ENCODE measurements at places on chromosomes 4 and X.

DNA sequence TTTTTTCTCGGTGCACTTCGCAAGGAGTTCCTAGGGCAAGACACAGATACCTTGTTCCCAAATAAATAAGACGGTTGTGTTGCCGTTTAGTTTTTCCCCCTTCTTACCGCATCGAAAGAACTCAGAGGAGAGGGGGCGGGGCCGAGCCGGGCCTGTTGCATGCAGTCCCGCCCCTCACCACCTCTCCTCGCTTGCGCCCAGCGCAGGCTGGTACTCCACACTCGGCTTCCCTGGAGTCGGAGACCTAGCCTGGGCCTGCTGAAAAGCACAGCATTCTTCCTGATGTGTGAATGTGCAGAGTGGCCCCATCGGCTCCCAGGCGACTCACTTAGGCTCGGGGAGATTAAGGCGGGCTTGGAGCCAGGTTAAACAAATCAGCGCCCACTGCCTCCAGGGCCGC, 26.1 kb upstream of the VMA21 start:
- no peak for DNase-seq

GRCh38 chrX:85859426-85859825, 187.9 kb downstream of the CHM start:
- peak; percentile 2 for DNase-seq

DNA sequence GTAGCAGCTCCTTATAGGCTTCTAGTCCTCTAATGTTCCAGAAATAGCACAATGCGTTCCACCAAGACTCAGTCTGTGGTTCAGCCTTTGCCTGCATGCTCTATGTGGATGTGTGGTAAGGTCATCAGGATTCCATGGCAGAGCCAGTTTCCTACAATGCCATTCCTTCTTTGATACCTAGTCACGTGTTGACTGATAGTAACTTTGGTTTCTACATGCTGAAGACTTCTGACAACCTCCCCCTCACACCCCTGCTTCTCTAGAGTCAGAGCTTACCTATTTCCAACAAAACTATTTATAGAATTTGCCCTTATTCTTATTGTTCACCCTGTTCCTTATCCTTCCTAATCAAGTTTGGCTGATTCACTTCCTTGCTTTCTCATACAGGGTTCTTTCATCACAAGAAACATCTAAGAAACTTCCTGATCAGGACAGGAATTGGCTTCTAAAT, 81.1 kb downstream of the CT47B1 start:
- DNase-seq = peak; percentile 65

DNA sequence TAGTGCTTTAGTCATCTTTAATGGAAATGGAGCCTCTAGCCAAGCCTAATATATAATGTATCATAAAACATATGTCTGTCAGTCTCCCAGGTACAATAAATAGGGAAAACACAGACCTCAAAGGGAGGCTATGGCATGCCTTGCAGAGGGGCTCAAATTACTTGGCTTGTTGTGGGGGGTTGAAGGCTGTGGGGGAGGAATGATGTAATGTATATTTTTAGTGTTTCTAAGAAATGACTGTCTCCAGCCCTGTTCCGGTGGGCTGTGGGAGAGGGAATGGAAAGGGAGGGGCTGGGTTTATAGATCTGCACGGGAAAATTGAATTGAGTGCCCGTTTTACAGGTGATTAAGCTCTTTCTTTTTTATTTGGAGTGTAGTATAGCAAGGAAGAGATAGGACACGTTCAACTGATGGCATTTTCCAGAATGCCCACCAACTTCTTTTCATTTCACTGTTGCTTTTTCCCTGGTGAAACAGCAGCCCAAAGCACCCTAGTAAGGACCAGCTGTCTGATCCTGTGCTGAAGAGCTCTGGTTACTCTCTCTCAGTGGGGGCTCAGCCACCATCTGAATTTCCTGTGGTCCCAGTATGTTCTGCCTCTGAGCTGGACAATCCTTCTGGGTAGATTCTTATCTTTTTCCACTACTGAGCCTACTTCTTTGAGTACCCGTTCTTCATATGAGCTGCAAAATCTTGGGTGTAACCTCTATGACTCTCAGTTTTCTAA, 220.7 kb upstream of the CASK start:
- DNase-seq = no peak

- peak; percentile 59 for DNase-seq
Measured at GRCh38 chr4:2811830-2812611, 19.1 kb downstream of the SH3BP2 start.

DNA sequence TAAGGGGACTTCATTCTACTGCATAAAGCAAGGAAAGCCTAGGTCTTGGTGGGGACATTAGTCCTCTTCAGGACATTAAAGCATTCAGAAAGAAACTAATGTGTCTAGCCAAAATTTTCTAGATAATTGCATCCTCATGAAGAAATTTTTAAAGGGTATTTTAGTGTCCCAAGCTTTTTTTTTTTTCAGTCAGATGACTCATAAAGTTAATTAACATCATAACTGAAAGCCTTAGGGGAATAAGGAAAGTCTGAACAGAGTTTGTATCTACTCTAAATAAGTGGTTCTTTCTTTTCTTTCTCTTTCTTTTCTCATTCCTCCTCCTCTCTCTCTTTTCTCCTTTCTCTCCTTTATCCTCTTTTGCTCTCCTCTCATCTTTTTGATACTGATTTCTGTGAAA, 202.4 kb downstream of the ADAMTS3 start:
- no peak for DNase-seq

- peak; percentile 30 for DNase-seq
Measured at GRCh38 chrX:150870487-150871340, 27.8 kb downstream of the CD99L2 start.

GRCh38 chrX:44828008-44828605, 15.7 kb upstream of the DUSP21 start:
- DNase-seq = peak; percentile 88

DNA sequence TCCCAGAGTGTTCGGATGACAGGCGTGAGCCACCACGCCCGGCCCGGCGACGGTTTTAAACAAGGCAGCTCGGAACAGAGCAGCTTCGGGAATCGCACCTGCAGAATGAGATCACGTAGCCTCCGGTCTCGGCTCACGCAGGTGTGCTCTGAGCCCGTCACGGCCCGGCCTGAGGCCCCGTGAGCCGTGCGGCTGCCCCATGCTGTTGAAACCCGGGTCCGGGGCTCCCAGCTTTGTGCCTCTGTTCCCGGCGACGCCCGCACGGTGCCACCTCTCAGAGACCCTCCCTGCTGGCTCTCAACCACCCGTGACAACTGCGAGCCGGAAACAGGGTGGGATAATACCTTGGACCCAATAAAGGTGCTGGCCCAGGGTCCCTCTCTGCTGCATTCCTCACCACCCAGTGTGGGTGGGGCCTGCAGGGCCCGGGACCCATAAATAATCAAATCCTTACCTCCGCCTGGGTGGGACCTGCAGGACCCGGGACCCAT, 13.4 kb upstream of the PLCXD1 start:
- DNase-seq = no peak

- no peak for DNase-seq
Measured at GRCh38 chr4:128303986-128304385, 16.4 kb upstream of the PGRMC2 start.

DNA sequence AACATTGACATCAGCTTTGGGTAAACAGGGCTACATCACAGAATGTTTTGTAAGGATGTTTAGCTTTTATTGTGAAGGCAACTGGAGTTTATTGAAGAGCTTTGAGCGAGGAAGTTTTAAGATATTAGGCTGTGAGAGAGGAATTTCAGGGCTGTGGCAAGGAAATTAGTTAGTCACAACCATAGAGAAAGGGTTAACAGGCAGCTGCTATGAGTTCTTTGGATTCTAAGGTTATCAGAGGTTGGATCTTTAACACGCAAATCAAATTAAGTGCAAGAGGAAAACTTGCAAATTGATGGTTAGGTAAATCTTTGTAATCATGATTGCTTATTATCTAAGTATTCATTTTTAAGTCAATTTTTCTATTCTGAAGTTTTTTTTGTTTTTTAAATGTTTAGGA, 156.0 kb downstream of the UGT8 start:
- DNase-seq = no peak

- no peak for DNase-seq
Measured at GRCh38 chr4:7193030-7193958, 956 bp downstream of the SORCS2 start.

GRCh38 chrX:39941332-39941920, 156.3 kb downstream of the BCOR start:
- peak; percentile 16 for DNase-seq

GRCh38 chrX:22095286-22095685, 63.2 kb downstream of the PHEX start:
- DNase-seq = no peak

- DNase-seq = no peak
Measured at GRCh38 chr4:76523593-76523992, 88.6 kb downstream of the SHROOM3 start.

GRCh38 chrX:47574547-47575301, 7.5 kb upstream of the TIMP1 start:
- DNase-seq = peak; percentile 22

DNA sequence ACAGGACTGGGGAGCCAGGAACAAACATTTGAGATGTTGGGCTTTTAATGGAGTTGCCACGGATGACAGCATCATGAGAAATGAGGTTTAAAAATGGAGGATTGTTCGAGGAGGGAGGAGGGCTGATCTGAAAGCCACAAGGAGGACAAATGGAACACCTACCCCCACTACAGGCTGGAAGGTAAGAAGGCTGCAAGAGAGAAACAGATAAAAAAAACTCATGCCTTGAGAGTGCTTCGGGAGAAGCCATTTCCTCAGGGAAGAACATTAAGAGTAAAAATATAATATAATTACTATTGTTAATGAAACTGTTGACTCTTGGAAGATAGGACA, 119.5 kb upstream of the MAP9 start:
- DNase-seq = no peak

DNA sequence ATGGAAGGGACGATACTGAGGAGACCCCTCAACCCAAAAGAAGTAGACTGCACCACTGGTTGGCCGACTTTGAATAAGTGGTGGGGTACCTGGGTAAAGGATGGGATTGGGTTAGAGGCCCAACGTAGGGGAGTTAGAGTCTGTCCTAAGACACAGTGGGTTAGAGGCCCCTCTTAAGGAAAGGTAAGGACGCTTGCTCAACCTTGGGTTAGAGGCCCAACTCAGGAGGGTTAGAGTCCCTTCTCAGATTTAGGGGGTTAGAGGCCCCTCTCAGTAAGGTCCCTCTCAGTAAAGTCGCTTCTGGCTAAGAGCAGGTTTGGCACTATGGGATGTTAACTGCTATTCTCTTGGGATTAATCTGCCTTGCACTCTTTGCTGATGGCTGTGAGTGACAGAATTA, 81.3 kb downstream of the ACOX3 start:
- DNase-seq = no peak

DNA sequence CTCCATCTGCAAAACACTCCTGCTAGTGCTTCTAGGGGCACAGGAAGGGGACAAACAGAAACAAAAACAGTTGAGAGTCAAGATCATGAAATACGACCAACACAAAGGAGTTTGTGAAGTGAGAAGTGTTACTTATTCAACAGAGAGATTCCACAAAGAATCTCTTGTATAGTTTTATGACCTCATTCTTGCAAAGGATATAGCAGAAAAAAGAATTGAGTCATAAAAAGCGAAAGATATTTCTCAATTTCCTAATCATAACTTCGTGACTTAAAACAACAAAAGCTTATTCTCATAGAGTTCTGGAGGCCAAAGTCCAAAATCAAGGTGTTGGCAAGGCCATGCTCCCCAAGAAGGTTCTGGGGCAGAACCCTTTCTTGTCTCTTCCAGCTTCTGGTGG, 40.7 kb downstream of the TIGD4 start:
- peak; percentile 30 for DNase-seq

DNA sequence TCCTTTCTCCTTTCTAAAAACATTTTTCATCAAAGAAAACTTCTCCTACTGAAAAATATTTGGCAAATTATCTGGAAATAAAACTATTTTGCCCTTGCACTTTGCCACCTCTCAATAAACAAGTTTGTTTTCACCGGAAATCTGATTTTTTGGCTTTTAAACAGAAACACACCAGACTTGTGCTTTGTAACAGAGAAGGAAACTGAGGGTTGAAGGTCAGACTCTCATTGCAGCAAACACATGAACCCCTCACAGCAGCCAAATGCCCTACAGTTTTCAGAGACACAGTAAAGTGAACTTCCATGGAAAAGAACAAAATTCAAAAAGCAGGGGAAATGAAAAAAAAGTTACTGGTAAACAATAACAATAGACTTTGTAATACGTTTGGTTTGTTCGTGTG, 95.6 kb upstream of the WDR17 start:
- no peak for DNase-seq

DNA sequence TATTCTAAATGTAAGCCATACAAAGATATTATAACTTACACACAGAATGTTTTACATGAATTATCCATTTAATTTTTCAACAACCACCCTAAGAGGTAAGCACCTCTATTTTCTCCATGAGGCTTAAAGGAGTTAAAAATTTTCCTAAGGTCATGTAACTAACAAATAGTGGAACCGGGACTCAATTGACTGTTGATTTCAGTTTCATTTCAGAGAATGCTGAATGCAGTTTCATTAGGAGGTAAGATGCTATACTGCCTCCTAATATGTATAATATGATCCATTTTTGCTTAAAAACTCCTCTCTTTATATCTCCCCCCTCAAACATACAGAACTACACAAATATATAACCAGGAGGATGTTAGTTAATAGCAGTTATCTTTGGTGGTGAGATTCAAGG, 29.1 kb downstream of the PHKA1 start:
- no peak for DNase-seq

DNA sequence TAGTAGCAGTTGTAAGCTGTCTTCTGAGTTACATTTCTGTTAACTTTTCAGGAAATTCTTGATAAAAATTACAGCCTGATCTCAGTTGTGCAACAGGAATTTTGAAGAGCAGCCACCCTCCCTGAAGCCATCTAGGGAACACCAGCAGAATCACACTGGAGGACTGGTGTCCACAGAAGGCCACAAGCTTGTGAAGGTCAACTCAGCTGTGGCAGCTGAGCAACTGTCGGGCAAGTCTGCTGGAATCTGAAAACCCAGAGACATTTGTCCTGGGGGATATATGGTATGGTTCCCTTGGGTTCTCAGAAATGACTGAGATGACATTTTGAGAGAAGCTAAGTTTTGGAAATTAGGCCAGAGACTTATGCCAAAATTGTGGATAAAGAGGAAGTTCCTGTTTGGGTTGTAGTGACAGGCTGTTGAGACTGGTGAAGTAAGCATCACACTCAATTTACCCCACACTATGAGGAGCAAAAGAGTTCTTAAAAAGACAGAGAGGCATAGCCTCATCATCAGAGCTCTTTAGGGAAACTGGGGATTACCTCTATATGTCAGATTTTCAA, 78.1 kb upstream of the TNIP3 start:
- no peak for DNase-seq

GRCh38 chr4:155479835-155480234, 103.1 kb upstream of the MAP9 start:
- no peak for DNase-seq

- DNase-seq = no peak
Measured at GRCh38 chrX:1546691-1547251, 9.8 kb upstream of the P2RY8 start.

All from iris pigment epithelial cell (primary cell).